ENCODE measurements at places on chromosomes 1 and 21.

DNA sequence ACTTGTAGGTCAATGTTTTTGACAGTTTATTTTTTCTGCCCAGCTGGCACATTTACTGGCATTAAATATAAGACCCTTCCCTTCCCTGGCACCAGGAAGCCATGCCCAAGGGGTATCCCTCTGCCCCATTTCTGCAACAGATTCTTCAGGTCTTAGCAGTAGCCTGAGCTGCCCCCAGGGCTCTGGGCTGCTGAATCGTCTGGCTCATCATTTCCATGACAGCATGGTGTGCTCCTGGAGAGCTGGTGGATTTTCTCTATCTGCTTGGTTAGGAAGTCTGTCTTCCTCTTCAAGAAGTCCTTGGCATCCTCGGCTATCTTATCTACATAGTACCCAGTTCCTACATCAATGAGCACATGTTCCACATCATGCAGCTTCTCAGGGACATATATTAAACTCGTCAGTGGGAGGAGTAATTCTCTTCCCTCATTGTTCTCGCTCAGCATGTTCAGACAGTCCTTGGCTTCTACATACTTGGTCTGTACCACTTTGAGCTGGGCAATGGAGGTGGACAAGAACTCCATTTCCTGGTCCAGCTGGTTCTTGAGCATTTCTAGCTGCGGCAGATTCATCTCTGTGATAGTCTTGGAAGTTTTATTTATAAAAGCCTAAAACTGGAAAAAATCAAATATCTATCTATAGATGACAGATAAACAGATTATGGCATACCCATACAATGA lies 23.5 kb downstream of the MIA3 start:
- no peak for DNase-seq

DNA sequence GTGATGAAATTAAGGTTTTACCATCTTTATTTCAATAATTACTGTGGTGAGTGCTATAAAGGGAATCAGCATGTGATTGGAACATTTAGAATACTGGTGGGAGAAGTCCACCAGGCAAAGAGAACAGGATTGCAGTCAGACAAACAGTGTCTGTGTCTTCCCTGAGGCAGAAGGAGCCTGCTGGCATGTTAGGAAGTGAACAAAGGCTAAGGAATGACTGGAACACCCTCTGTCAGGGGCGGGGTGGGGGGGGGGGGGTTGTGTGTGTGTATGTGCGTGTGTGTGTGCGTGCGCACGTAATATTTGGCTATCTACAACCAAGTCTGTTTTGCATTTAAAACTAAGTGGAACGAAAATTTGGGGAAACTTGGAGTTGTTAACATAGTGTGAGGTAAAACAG lies 30.2 kb downstream of the SRRM1 start:
- no peak for DNase-seq

DNA sequence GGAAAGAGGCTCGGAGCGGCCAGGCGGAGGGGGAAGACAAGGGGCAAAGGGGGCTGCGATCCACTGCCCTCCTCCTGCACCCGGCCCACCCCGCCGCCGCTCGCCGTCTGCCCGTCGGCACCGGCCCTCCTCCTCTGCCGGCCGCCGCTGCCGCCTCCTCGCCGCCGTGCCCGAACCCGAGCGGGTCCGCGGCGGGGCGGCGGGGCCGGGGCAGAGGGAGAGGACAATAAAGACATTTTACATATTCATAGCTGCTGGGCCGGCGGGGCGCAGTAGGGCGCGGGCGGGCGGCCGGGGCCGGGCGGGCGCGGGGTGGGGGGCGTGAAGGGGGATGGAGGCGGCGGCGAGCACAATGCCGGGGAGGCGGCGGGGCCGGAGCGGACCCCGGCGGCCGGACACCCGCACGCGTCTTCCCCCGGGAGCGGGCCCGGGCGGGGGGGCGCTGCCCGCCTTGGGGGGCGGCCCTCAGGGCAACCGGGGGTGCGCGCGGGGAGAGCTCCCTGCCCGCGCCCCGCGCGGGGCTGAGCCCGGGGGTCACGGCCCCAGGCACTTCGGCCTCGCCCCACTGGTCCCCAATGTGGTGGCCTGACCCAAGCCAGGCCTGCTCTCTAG lies 546 bp downstream of the POU2F1 start:
- no peak for DNase-seq

- DNase-seq: no peak
Measured at GRCh38 chr1:235781807-235782206, 84.9 kb downstream of the LYST start.

DNA sequence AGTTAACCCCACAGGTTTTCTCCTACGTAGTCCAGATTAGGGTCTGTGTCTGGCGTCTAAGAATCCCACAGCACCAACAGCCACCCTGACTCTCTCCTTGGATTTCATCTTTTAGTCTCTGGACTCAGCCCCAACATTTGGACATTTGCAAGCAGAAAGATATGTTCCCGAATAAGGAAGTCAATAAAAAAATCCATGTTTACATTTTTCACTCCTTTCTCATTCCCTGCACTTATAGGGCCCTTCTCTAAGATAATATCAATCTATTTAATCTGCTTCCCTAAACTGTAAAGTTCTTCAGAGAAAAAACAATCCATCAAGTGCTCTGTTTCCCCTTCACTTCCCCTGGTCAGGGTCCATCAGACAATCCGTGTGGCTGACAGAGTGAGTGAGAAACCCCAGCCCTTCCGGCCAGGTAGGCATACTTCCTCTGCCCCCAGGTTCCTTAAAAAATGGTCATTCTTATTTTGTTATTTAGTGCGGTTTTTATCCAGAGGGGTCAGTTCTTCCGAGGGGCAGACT lies 105.9 kb upstream of the CDC42BPA start:
- DNase-seq: no peak

GRCh38 chr1:207067185-207067584 lies 14.1 kb downstream of the PFKFB2 start:
- DNase-seq: no peak

GRCh38 chr1:207695891-207696290 lies 51.0 kb downstream of the CR1L start:
- DNase-seq: no peak

DNA sequence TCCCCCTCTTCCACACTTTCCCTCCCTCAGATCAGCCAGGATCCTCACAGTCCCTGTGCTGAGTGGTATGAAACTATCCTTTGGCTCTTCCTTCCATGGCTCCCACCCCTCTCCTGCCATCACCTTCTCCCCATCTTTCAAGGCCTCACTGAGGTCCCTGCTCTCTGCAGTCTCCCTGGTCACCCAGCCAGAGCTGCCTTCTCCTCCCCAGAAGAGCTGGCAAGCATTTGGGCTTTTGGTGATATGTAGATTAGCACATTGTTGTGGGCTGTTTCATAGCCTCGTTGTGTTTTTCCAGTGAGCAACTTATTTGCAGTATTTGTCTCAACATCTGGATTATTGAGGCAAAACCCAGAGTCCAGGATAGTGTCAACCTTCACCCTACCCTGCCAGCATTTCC lies 2.2 kb downstream of the CSF1 start:
- no peak for DNase-seq

GRCh38 chr1:86527306-86527705 lies 19.6 kb upstream of the CLCA4 start:
- DNase-seq: no peak

GRCh38 chr1:244952940-244953339 lies 88.6 kb upstream of the HNRNPU start:
- no peak for DNase-seq

DNA sequence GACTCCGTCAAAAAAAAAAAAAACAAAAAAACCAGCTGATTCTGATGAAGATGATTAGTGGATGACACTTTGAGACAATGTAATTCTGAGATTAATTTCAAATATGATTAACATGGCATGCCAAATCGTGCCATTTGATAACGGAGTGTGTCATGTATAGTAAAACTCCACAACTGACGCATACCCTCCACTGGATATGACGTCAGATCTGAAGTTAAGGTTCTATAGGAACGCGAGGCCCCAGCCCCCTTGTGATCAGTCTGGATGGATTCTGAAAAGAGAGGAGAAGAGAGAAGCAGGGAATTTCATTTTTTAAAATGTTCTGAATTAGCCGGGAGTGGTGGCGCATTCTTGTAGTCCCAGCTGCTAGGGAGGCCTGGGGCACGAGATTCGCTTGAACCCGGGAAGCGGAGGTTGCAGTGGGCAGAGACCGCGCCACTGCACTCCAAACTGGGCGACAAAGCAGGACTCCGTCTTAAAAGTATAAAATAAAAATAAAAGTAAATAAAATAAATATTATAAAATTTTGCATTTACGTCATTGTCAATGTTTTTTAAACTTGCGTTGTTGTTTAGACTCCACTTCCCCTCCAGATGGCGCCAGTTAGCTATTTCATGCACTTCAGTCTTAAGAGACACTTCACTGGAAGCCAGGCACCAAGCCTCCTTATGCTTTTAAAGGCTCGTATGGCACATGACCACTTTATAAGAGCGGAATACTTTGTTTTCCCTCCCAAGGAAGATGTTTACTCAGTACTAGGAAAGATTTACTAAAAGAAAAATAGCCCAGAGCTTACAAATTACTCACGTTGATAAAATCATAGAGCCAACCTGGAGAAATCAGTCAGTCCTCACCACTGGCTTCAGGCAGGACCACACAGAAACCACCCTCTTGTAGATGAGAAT lies 65.5 kb downstream of the UBE2U start:
- DNase-seq: peak; percentile 63

DNA sequence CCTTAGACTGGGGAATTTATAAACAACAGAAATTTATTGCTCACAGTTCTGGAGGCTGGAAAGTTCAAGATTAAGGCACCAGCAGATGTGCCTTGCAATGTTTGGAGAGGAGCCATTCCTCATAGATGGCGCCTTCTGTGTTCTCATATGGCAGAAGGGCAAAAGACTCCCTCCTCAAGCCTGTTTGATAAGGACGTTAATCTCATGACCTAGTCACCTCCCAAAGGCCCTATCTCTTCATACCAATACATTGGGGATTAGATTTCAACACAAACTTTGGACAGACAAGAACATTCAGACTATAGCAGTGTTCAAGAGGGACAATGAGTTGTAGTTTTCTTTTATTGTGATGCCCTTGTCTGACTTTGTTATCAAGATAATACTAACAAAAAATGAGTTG lies 34.3 kb downstream of the PSMG1 start:
- DNase-seq: no peak
